ENCODE measurements at places on chromosomes 1 and 21.
A peak's percentile ranks its signal among the peaks of the same experiment; 100 is the strongest.

GRCh38 chr21:15616864-15617574 is 112.8 kb upstream of the USP25 start:
- DNase-seq, result peak; percentile 72

GRCh38 chr1:116559304-116559761 is 11.5 kb downstream of the CD58 start:
- DNase-seq, result no peak

DNA sequence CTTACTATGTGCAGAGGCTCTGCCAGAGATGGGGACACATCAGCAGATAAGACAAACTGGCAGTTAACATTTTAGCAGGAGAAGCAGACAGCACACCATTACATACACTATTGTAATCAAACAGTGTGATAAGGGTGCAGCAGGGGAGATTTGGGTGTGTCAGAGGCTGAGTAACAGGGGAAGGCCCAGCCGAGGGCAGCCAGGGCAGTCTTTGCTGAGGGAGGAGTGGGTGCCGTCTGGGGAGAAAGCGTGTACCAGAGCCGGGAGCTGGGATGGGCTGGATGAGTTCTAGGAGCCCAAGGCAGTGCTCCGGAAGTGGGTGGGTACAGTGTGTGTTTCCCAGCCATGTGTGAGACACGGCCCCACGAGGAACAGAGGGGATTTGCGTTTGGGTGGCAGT is 31.2 kb downstream of the KCNA10 start:
- DNase-seq, result no peak

DNA sequence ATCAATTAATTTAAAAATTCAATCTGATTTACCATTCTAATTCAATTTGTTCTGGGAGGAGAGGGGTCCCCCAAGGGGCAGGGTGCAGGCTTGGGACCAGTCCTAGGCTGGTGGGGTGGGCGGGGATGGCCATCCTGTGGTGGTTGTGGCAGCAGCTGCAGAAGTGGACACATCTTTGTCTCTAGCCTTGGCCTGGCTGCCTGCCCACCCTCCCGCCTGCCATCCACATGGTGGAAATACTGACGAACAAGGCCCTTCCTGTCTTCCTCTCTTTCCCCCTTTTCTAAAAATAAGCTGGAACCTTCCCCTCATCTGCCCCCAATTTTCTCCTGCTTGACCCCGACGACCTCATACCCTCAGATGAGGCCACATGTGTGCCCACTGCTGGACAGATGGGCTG is 130.9 kb downstream of the FOXD2 start:
- no peak for DNase-seq

DNA sequence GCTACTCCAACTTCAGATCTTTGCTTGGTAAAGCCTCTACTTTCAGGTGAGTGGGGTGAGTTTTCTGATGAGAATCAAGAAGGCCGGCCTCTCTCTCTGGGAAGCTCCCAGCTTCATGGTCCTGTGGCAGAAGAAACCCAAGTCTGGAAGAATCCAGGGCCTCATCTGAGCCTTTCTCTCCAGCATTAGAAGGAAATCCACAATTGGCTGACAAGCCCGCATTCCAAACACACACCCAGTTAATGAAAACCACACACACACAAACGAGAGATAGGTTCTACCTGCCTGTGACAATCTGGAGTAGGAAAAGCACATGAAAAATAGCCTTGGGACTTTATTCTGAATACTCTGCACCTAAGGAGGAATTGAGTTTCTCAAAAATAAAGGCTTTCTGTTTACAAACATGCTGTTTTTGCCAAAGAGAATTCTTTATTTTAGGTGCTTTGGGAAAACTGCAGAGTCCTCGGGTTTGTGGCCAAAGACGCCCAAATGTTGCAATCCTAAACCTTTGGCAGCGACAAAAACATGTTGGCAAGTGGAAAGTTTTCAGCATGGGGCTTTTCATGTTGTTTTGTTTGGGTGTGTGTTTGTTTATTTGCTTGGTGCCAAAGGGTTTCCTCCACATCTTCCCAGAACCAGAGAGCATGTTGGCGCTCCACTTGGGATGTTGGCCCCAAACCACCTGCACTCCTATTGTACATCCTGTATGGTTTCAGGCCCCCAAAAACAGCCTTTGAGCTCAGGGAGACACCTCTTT is 216.2 kb downstream of the SETD4 start:
- no peak for DNase-seq

DNA sequence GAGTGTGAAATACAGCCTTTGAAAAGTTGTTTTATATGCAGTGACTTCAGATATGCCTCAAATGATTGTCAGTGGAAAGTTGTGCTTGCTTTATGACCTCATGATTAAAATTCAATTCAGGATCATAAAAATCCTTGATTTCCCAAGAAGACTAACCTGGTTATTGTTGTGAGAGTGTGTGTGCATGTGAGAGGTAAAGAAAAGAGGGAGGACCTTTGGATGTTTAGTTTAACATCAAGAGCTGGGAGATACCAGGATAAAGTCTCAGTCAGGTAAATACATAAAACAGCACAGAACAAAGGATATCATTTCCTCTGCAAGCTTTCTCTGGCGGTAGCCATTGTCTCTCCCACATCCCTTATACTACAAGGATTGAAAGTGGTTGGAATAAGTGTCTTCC is 14.4 kb downstream of the BTBD8 start:
- no peak for DNase-seq

DNA sequence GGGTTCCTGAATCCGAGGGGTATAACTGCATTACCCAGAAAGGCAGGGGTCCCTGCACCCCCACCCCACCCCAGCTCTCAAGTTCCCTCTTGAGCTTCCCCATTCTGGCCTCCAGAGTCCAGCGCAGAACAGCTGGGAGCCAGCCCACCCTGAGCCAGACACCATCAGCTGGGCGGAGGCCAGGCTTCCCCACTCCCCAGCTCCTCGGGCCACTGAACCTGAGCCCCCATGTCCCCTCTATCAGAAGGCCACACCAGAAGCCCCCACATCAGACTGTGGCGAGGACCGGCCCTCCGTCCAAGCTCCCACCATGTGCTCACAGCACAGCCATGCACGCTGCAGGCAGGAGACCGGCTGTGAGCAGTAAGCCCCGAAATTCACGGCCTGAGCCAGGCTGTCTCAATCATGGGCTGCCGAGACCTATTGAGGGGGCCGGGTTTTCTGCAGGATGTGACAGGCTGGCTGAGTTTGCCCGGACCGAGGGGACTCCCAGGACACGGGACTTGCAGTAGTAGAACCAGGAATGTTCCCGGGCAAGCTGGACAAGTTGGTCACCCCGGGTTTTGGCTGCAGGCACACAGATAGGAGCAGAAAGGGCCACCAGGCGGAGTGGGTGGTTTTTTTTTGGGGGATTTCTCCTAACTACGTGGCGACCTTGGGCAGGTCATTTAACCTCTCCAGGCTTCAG is 25.5 kb upstream of the TNFRSF1B start:
- no peak for DNase-seq

- peak; percentile 100 for DNase-seq
Observed at GRCh38 chr21:34526618-34527290, 14.7 kb upstream of the KCNE1 start.

GRCh38 chr1:66696771-66697170 is 55.5 kb upstream of the DYNLT5 start:
- DNase-seq, result no peak

- DNase-seq, result no peak
Observed at GRCh38 chr1:219514728-219515127, 98.2 kb downstream of the ZC3H11B start.

DNA sequence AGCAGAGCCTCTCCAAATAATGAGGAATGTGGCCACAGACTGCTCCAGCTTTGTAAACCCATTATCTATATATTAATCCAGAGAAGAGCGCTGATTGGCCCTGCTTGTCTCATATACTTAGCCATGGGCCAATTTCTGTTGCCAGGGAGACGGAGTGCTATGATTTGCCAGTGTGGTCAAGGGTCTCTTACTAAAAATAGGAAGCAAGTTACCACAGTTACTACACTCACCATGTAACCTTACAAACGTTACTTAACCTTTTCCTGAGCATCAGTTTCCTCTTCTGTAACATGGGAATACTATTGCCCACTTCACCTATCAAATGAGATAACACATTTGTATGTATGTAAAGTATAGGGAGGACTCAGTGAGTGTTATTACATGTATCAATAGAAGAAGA is 7.7 kb upstream of the S100A2 start:
- no peak for DNase-seq

GRCh38 chr1:87132284-87132870 is 196.3 kb upstream of the LMO4 start:
- DNase-seq, result no peak

- no peak for DNase-seq
Observed at GRCh38 chr1:66380452-66381212, 153.3 kb upstream of the SGIP1 start.

GRCh38 chr1:54335755-54336108 is 70.5 kb downstream of the SSBP3 start:
- peak; percentile 94 for DNase-seq

DNA sequence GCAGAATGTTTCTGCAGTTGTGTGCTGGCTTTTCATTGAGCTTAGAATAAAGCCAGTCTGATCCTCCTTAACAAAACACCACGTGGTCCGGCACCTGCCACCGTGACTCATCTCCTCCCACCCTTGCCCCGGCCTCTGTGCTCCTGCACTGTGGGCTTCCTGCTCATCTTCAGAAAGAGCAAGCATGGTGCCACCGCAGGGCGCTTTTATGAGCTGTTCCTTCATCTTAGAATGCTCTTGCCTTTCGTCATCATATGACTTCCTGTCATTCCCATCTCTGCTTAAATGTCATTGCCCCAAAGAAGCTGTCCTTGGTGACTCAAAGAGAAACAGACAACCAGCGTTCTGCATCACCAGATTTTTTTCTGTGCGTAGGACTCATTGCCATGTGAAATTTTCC is 117.8 kb downstream of the HHAT start:
- DNase-seq, result no peak

- no peak for DNase-seq
Observed at GRCh38 chr1:11711490-11711889, 20.0 kb downstream of the DRAXIN start.

DNA sequence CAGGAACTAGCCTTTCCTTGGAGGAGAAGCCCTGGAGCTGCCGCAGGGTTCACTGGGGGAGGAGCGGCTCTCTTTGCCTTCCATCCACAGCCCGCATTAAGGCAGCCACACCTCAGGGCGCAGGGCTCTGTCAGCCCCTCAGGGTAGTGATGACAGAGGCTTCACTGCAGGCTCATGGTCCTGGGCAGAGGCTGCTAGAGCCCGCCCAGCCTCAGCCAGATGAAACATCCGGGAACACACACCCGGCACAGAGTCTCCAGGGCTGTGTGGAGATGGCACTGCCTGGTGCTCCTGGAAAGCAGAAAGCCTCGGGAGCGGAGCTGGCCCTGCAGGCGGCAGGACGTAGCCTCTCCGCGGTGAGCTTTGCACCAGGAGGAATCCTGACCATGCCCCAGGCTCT is 29.4 kb upstream of the PEX10 start:
- no peak for DNase-seq

- no peak for DNase-seq
Observed at GRCh38 chr1:205689479-205689878, 9.2 kb upstream of the SLC45A3 start.

- DNase-seq, result no peak
Observed at GRCh38 chr1:216778737-216779136, 55.5 kb upstream of the ESRRG start.

GRCh38 chr21:17492415-17493168 is 20.3 kb upstream of the CXADR start:
- peak; percentile 33 for DNase-seq

- peak; percentile 65 for DNase-seq
Observed at GRCh38 chr1:204065174-204065985, 7.5 kb upstream of the SOX13 start.

- no peak for DNase-seq
Observed at GRCh38 chr1:30322859-30323257, 400.5 kb downstream of the MATN1 start.

GRCh38 chr1:201946224-201946908 is at the start of gene LMOD1:
TSS of gene LMOD1 (minus strand) at chr1:201946548. CDS start at chr1:201946340, 208 bp downstream.
- peak; percentile 98 for DNase-seq

DNA sequence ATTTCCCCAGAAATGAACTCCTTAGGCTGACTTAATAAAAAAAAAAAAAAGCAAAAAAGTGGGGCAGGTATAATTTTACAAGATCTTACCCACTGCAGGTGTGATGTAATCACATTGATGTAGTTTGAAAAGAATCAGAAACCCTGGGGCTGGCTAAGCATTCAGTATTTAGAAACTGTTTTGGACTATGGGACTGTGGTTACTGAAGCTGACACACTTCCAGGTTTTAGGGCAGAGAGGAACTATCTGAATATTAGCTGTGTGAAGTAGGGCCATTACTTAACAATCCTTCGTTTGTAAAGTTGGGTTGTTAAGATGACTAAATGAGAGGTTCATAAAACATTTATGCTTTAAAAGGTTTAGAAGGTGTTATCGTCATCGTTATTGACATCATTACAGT is 165.3 kb downstream of the FASLG start:
- DNase-seq, result no peak

DNA sequence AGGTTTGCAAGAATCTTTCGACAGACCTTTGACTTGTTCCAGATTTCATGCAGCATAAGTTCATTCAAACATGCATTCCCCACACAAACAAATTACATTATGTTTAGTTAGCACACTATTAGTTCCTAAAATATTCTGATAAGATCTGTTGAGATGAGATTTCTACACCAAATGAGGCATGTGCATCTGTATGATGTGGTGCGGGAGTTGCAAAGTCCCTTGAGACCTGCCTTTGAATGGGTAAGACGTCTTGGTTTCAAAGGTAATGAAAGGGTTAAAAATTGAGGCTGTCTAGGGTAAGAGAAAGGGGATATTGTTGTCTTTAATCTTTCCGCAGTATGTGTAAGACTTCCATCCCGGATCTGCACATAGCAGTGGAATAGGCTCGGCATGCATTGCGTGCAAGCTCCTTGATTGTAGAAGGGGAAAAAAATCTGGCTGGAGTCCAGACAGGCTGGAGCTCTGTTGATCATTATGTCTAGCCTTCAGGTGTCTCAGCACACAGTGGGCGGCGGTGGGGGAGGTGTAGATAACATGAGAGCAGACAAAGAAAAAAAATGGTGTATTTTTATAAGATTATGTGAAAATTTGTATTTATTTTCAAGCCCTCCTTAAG is 296.6 kb downstream of the PTPRC start:
- DNase-seq, result peak; percentile 97

- no peak for DNase-seq
Observed at GRCh38 chr21:30168086-30168485, 1.5 kb upstream of the CLDN17 start.

- no peak for DNase-seq
Observed at GRCh38 chr1:67571901-67572593, 113.0 kb upstream of the GADD45A start.

DNA sequence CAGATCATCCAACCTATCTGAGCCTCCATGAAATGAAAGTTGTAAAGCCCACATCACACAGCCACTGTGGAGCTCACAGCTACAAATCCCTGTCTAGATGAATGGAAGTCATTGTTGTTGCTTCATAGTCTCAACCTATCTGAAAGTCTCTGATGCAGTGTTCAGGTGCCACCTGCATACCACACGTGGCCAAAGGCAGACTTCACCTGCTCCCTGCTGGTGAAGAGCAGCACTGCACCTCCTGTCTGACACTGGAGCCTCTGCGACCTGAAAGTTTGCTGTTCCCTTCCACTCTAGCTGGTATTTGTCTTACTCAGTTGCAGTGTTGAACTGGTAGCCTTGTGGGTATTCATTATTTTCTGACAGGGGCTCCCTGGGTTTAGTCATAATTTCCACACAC is 18.4 kb downstream of the LORICRIN start:
- no peak for DNase-seq

- DNase-seq, result peak; percentile 64
Observed at GRCh38 chr1:182595641-182596240, 6.7 kb upstream of the RNASEL start.

- DNase-seq, result no peak
Observed at GRCh38 chr1:65493802-65494201, 73.3 kb downstream of the LEPR start.

- no peak for DNase-seq
Observed at GRCh38 chr1:72322910-72323309, 40.6 kb upstream of the NEGR1 start.

- no peak for DNase-seq
Observed at GRCh38 chr1:103162360-103162759, 54.0 kb upstream of the COL11A1 start.

Measured in fibroblast of skin of scalp (primary cell).